HFFc6 (cell line): ENCODE measurements at places on chromosomes 11 and 22. TPM values are rescaled to one million over a fixed set of nuclear protein-coding genes. Genes with fewer than 3 reads are reported as not detected.

DNA sequence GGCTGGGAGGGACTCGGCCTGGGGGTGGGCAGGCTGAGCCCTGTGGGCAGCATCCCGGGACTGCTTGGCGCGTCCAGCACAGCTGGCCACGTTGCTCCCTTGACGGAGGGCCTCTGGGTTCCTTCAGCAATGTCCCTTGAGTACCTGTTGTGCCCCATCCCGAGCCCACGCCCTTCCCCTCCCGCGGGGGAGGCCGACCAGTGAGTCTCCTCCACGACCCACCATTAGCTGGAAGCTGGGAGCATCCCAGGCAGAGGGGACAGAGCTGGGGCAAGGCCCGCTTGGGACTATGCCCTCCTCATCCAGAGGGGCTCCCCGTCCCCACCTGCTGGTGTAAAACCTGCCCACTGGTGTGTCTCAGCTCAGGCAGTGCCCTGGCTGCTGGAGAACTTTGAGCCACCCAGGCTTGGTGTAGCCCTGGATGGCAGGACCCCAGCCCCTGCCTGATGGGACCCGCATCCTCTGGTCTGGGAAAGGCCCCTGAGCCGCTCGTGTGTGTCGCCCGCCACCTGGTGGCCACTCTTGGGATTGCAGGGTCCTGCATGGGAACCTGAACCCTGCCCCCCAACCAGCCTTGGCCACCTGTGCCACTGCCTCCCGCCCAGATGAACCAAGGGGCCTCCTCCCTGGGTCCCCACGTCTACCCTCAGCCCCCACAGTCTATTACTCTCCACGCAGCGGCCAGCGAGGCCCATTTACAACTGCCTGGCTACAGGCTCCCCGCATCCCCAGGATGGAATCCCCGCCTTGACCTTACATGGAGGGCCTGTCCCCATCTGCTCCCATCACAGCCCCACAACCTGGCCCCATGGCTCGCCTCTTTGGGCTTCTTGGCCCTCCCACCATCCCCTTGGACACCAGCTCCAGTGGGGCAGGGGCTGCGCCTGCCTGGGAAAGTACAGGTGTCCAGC, 16.6 kb upstream of the ARHGAP8 start:
- peak; percentile 17 for DNase-seq

DNA sequence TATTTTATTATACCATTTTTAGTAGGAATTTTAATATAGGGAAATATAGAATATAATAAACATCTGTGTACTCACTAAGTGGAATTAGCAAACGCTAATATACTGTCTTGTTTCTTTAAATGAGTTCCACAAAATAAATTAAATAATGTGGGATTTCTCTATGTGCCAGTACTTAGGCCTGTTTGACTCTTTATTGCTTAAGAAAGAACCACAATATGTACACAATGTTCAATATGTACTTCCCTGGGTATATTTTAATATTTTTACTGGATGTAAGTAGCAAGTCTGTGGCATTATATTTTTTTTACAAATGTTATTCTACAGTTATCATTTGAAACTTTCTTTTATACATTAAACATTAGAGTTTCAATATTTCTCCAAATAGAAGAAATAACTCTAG, 92.5 kb upstream of the CARD18 start:
- no peak for DNase-seq

CTSC gene
- 247 to 389 TPM (median 261 TPM) in 3 replicates for total RNA-seq

- DNase-seq = no peak
Measured at GRCh38 chr22:48346911-48347310, 1480.8 kb downstream of the BRD1 start.

- peak; percentile 50 for DNase-seq
Measured at GRCh38 chr11:127000291-127000968, at the start of gene KIRREL3. Gene KIRREL3, minus strand, starts transcription at chr11:127000770.

DNA sequence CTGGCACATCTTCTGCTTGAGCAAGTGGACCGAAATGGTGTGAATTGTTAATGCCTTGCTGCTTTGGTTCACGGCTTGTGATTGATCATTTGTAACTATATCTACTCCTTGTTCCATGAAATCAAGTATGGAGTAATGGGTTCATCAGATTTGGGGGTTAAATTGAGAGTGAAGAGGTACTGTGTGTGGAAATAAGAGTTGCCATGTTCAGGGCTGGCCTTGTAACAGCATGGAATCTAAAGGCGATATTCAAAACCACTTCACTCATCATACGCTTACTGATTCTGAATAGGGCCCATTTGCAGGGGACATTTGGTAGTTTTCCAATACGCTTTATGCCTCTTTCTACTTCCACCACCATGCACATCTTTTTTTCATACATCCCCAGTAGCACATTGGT, 122.2 kb downstream of the DCDC1 start:
- DNase-seq = no peak

DNA sequence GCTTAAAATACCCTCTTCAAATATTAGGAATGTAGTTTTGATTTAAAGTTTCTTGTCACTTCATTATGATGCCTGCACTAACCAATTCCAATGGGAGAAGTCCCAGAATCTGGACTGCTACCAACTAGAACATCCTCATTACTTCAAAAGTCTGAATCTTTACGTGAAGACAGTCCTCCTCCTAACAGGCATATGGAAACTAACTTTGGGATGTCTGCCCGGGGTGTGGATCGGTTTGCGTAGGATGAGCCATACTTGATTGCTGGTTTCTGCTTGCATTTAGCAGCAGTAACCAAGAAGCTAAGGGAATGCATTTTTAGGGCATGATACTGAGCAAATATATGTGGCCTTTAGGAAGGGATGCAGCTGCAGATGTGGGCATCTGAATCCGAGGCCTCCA, 177.1 kb downstream of the LRRC4C start:
- DNase-seq = no peak

DNA sequence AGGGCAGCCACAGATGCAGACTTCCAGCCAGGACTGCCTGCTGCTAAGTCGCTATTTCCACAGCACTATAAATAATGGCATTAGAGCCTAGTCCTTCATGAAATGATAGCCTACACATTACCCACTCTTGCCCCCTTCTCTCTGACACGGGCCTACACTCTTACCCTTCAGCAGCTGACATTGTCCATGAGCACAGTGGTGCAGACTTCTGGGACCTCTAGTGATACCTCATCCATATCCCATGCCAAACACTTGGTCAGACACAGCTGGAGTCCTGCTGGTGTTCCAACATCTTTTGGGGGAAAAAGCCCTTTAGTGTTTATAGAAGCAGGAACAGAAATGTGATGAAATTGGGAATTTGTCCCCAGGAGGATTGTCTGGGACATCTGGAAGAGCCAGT, 43.4 kb upstream of the RAB1B start:
- DNase-seq = no peak

DDIAS gene
- total RNA-seq = 4.0 to 8.0 TPM (median 7.8 TPM) in 3 replicates

- DNase-seq = no peak
Measured at GRCh38 chr22:49100773-49101172, 726.9 kb downstream of the BRD1 start.

KIF18A gene
- total RNA-seq = 10.7 to 22.9 TPM (median 18.2 TPM) in 3 replicates

GRCh38 chr11:111449696-111450479, 62.3 kb downstream of the BTG4 start:
- DNase-seq = no peak

DNA sequence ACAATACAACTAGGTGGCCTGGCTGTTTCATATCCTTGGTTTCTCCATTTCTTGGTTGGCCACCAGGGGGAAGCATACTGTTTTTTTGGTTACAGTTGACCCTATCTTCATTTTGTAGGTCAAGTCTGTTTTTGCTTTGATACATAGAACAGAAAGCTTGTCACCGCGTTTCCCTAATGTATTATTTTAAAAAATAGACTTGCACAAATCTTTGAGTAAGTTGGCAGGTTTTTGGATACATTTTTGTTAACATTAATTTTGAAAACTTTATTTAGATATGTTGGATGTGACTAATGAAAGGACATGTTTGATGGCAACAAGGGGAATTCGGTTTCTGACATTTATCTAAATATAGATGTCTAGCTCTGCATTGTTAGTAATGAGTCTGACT, 3.0 kb downstream of the NCR3LG1 start:
- DNase-seq = peak; percentile 78

- no peak for DNase-seq
Measured at GRCh38 chr11:130780437-130780836, 135.8 kb downstream of the SNX19 start.

TMEM45B gene
- not detected in 3 replicates for total RNA-seq

DNA sequence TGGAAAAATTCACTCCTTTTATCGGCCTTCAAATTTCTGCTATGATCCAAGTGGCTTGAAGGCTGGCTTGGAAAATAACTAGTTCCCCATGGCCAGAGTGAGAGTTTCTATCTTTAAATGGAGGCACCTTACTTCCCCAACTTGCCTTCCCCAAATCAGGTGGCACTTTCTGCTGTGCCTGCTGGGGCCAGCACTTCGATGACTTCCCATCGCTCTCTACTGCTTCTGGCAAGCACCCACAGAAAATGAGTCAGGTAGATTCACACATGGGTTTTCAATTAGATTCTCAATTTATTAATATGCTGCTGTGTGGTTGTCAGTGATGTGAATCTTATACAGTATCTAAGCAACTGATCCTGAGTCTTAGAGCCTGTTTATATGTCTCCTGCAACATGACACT, 398.8 kb upstream of the RAG2 start:
- DNase-seq = no peak

RFPL2 gene
- not detected in 3 replicates for total RNA-seq

GRCh38 chr22:37363261-37363992, 63.9 kb downstream of the ELFN2 start:
- no peak for DNase-seq

CDC42EP1 gene
- 93.3 to 108 TPM (median 95.9 TPM) in 3 replicates for total RNA-seq

DNA sequence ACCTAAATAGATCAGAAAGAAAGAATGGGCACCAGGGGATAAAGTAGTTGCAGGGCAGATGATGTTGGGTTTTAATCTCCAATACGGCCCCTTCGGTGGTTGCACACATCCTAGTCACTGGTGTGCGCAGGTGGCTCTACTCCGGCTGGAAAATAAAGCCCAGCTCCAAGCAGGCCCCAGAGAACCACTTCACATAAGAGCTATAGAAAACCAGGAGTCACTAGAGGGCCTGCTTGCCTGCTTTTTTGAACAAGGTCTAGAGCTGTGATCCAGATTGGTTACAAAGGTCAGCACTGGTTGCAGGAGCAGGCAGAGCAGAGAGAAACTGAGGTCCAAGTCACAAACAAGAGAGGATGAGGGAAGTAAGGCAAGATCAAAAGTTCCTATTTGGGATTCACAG, 41.5 kb upstream of the MS4A8 start:
- no peak for DNase-seq

- no peak for DNase-seq
Measured at GRCh38 chr11:132671851-132672370, 860.4 kb downstream of the OPCML start.

OR51B5 gene
- 0.43 TPM in 1 of 3 replicates, not detected in the others for total RNA-seq

PLEKHA7 gene
- 0.07 to 0.27 TPM (median 0.24 TPM) in 3 replicates for total RNA-seq

DNA sequence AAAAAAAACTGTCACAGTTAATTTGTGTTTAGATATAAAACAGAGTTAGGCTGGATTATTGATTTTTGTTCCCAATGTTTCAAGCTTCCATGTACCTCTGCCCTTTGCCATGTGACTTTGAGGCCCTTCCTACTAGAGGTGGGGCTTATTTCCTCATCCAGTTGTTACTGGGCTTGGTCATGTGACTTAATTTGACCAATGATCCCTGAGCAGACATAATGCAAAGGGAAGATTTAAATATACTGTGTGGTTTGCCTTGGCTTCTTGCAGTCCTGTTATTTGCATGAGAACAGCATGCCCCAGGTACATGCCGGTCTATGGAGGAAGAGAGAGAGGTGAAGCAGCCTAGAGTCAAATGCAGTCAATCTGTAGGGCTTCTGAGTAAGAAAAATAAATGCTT, 347.0 kb downstream of the MIAT start:
- DNase-seq = no peak
